ENCODE measurements at places on chromosomes 16 and 17.

- DNase-seq: no peak
Observed at GRCh38 chr17:45413498-45413923, 19.2 kb downstream of the ARHGAP27 start.

GRCh38 chr17:9703781-9704082 lies 58.4 kb downstream of the USP43 start:
- DNase-seq: no peak

- no peak for DNase-seq
Observed at GRCh38 chr17:29941334-29941733, at the start of gene EFCAB5. EFCAB5 (plus strand) TSS chr17:29941634; CDS start chr17:29941797, 163 bp downstream.

DNA sequence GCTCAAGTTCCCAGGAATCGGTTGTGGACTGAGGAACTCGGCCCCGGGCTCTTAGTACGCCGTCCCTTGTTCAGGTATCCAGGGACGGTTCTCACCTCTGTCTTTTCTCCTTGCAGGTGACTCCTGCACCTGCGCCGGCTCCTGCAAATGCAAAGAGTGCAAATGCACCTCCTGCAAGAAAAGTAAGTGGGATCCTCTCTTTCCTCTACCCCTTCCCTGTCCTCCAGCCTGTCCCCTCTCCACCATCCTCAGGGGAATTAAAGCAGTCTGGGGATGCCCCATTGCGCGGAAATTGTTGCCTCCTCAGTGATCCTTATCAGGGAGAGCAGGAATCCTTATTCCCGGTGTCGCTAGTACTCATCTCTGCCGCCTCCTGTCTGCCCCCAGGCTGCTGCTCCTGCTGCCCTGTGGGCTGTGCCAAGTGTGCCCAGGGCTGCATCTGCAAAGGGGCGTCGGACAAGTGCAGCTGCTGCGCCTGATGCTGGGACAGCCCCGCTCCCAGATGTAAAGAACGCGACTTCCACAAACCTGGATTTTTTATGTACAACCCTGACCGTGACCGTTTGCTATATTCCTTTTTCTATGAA lies 585 bp downstream of the MT2A start:
- no peak for DNase-seq

GRCh38 chr16:85235991-85236817 lies 123.9 kb upstream of the CIBAR2 start:
- peak; percentile 37 for DNase-seq

DNA sequence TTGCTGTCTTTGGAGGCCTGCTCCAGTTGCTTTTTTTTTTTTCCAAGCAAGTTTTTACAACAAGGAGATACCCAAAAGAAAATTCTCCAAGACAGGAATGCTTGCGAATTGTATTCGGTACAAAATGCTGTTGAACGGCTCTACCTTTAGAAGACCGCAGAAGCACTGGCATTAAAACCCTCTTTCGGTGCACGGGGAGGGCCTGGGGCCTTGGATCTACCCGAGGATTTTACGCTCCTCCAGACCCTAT lies 1.3 kb upstream of the HELZ start:
- no peak for DNase-seq

DNA sequence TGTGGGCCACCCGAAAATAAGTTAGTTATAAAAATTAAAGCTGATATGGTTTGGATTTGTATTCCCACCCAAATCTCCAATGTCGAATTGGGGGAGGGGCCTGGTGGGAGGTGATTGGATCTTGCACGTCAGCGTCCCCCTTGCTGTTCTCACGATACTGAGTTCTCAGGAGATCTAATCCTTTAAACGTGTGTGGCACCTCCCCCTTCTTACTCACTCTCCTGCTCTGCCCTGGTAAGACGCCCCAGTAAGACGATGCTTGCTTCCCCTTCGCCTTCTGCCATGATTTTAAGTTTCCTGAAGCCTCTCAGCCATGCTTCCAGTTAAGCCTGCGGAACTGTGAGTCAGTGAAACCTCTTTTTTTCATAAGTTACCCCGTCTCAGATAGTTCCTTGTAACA lies 35.4 kb downstream of the SYCE1L start:
- no peak for DNase-seq

DNA sequence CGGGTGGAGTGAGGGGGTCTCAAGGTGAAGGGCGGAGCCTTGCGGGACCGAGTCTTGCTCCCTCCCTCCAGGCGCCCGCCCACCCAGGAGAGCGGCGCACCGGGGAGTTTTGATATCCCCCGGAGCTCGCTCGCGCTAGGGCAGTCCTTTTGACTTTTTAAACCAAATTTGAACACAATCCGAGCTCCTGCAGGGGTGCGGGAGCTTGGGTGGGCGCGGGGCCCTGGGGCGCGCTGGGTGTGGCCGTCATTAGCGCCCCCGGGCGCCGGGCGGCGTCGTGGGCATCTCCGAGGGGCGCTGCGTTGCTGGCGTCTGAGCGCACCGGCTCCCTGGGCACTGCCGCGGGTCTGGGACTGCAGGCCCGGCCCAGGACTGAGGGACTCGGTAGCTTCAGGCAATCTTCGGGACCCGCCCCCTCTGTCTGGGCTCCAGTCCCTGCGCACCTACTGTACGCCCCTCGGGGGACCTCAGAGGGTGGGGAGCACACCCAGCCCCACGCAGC lies 10.9 kb downstream of the MAF start:
- no peak for DNase-seq

GRCh38 chr16:65876056-65876408 lies 490.5 kb upstream of the CDH5 start:
- peak; percentile 70 for DNase-seq

DNA sequence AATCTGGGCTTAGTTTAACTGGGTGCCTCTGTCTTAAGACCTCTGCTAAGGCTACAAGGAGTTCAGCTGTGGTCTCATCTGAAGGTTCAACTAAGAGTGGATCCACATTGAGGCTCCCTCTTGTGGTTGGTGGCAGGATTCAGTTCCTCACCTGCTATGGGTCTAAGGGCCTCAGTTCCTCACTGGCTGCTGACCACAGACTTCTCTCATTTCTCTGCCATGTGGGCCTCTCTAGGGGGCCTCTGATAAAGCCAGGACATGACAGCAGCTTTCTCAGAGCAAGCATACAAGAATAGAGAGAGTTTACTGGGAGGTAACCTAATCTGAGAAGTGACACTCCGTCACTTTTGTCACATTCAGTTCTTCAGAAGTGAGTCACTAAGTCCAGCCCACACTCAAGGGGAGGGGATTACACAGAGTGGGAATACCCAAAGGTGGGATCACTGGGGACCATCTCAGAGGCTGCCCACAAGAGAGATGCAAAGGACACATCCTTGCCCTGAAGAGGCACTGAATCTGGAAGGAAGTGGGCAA lies 19.2 kb upstream of the ABAT start:
- DNase-seq: peak; percentile 38

DNA sequence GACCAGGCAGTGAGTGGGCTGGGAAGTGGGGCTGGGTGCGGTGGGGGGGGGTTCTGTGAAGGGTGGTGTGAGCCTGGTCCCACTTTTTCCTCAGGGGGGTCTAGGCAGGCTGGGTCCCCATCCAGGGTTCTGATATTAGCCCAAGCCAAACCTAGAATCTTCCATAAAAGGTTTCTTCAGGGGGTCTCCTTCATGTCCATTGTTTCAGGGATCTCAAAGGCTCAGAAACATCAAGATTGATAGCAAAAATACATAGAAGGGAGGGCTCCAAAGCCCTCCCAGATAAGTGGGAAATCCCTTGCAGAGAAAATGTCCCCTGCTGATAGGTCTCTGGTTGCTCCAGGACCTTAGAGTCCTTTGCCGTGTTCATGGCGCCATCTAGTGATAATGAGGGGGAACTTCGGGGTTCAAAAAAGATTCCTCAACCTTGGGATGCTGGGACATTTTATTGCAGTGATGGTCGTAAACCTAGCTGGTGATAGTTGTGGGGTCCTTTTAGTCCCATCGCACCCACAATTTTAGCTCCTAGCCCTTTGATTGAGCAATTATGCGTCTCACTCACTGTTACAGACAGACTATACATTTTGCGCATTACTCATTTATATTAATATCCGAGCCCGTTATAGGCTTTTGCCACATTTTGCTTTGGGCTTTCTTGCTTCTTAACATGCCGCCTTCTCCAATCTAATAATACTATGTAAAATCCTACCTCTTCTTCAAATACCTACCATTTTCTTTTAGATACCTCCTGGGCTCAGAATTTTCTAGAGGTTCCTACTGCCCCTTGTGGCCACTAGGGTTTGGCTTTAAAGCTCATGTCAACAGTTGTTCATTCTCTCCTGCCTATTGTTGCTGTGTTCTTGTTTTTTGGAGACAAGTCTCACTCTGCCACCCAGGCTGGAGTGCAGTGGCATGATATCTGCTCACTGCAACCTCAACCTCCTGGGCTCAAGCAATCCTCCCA lies 35.1 kb downstream of the IGF2BP1 start:
- peak; percentile 92 for DNase-seq

GRCh38 chr17:76193591-76193990 lies 46.7 kb downstream of the RNF157 start:
- no peak for DNase-seq

Measured in AG08395 (cell line).